ENCODE measurements at places on chromosomes 4 and X.
A peak's percentile ranks its signal among the peaks of the same experiment; 100 is the strongest.

- DNase-seq, result peak; percentile 30
Measured at GRCh38 chrX:107227780-107228485, 21.5 kb downstream of the DNAAF6 start.

- no peak for DNase-seq
Measured at GRCh38 chr4:153955327-153955726, 166.4 kb upstream of the SFRP2 start.

GRCh38 chr4:123350191-123350544, 46.4 kb upstream of the SPRY1 start:
- no peak for DNase-seq

- no peak for DNase-seq
Measured at GRCh38 chr4:151541389-151542071, 132.6 kb downstream of the FHIP1A start.

DNA sequence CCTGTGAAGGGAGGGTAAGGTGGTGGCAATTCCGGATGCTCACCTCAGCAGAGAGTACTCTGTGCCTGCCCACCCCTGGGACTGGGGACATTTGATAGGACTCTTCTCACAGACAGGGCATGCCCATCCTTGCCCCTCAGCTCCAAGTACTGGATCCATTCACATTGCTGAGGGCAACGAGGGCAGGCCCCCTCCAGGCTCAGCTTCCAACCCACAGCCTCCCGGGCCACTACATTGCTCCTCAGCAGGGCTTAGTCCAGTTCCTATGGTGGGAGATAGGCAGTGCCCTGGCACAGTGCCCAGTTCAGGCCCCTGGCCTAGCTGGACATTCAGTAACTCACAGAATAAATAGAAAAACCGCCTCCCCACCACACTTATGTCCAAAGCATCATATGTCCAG, 15.1 kb upstream of the VSIG4 start:
- no peak for DNase-seq

DNA sequence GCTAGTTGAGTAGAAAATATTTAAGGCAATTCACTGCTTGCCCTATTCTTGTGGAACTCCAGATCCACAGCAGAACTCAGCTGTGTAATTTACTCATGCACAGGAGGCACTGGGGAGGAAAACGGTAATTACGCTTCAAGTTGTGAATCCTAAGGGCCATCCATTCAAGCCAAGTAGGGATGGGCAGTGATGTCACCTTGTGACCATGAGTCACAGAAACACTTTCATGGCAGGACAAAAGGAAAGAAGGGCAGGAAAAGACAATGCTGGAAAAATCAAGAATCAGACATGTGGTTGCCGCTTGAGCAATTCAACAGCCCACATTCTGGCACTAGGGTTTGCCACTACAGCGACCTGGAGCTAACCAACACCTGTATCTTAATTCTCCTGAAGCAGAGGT, 1.4 kb downstream of the PAQR3 start:
- DNase-seq, result no peak

Data from suppressor macrophage treated with lipopolysaccharide for 4 hours (primary cell).